ENCODE measurements at places on chromosomes 2 and 18.

DNA sequence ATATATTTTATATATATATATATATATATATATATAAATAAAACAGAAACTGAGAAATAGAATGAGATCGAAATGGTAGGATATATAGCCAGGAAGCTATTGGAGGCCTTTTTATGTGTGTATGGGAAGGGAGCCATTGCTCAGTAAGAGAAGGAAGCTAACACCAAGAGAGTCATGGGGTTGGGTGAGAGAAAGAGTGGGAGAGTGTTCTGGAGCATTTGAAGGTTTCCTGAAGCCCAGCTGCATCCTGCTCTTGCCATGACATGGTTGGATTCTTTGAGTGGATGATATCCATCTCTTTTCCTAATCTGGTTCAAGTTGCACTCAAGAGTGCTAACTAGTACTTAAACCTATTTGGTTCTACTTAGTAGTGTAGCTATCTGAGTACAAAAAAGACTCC lies 282.3 kb downstream of the DYSF start:
- DNase-seq, result no peak

- DNase-seq, result no peak
Observed at GRCh38 chr2:88247531-88247930, 77.4 kb downstream of the THNSL2 start.

- no peak for DNase-seq
Observed at GRCh38 chr2:67858886-67859285, 203.9 kb downstream of the C1D start.

GRCh38 chr2:169715379-169716237 lies 18.0 kb upstream of the KLHL23 start:
- DNase-seq, result no peak
